ENCODE measurements at places on chromosomes 2 and 18.

DNA sequence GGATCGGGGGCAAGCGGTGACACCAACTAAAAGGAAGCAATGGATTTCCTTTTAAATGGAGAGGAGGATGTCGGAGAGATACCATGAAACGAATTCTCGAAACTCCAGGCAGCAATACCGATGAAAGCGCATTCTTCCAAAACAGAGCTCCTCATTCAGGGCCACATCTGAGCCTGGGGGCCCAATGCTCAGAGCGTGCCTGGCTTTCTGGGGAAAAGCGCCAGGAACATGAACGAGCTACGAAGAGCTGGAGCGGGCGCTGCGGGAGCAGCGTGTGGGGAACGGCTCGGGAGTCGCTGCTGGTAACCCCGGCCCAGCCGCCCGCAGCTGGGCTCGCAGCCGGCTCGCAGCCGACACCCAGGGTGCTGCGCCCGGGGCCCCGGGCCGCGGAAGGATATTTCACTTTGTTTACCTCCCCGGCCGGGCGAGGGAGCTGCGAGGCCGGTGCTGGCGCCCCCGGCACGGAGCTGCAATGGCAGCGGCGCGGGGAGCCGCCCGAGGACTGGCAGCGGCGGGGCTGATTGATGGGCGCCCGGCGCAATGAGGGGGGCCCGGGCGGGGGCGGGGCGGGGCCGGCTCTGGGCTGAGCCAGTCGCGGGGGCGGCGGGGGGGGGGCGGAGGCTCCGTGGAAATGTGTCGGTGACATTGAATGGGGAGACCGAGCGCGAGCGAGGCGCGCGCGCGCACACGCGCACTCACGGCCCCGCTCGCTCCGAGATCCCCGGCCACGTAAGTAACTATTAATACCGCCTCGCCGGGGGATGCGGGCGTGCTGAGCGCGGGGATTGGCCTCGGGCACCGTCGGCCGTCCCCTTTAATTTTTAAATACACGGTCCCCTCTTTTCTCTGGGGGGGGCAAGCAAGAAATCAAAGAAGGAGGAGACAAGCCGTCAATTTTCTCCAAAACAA lies at the start of gene TRIB2:
Gene TRIB2, plus strand, starts transcription at position 655 of the 909 bp plus-strand sequence. CDS start 1,372 bp downstream, outside the sequence.
- peak; percentile 91 for DNase-seq
- H3K4me1 ChIP-seq = peaks cover 67% of the 10 kb centered on the region
- H3K36me3 ChIP-seq = no peaks in the 10 kb centered on the region
- H3K4me3 ChIP-seq = peak within 1 kb of the TSS; percentile 98
- peak within 1 kb of the TSS; percentile 99 for H3K27ac ChIP-seq

DNA sequence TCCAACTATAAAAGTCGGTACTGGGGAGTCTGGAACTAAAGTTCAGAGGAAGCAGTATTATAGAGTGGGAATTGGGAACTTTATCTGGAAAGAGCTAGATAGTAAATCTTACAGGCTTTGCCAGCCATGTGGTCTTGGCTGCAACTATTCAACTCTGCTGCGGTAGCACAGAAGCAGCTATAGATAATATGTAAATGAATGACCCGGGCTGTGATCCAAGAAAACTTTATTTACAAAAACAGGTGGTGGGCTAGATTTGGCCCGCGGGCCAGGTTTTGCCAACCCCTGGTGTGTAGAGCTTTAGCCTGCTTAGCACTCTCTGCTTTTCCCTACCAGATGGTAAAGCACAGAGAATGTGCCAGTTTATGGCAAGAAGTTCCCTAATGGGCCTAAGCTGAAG lies 70.8 kb downstream of the TNP1 start:
- H3K27ac ChIP-seq = no peak overlapping the region
- no peaks in the 10 kb centered on the region for H3K36me3 ChIP-seq
- H3K4me1 ChIP-seq = no peaks in the 10 kb centered on the region
- H3K4me3 ChIP-seq = no peak overlapping the region
- H3K27me3 ChIP-seq = peaks cover 2% of the 10 kb centered on the region
- no peak for DNase-seq

GRCh38 chr2:8551622-8552074 lies 130.2 kb upstream of the ID2 start:
- no peaks in the 10 kb centered on the region for H3K36me3 ChIP-seq
- DNase-seq = no peak
- H3K27me3 ChIP-seq = peaks cover 3% of the 10 kb centered on the region

- H3K4me1 ChIP-seq = no peaks in the 10 kb centered on the region
- no peak for DNase-seq
- no peak overlapping the region for H3K4me3 ChIP-seq
- no peaks in the 10 kb centered on the region for H3K36me3 ChIP-seq
- H3K27me3 ChIP-seq = peaks cover 3% of the 10 kb centered on the region
- no peak overlapping the region for H3K27ac ChIP-seq
Observed at GRCh38 chr2:199136681-199137080, 321.1 kb downstream of the SATB2 start.

Data from immature natural killer cell (primary cell).